ENCODE measurements at places on chromosomes 16 and 17. TPM values are rescaled to one million over a fixed set of nuclear protein-coding genes. Genes with fewer than 3 reads are reported as not detected.

The LDHD gene
- total RNA-seq, result 15.0 TPM

The MATCAP1 gene
- 50.2 TPM for total RNA-seq

The COL1A1 gene
- total RNA-seq, result 1,442 TPM

The CORO6 gene
- 21.8 TPM for total RNA-seq
